CD4-positive, alpha-beta T cell treated with Interleukin-4 for 1 hour (primary cell): ENCODE measurements at places on chromosomes 5 and 9.
A peak's percentile ranks its signal among the peaks of the same experiment; 100 is the strongest.

DNA sequence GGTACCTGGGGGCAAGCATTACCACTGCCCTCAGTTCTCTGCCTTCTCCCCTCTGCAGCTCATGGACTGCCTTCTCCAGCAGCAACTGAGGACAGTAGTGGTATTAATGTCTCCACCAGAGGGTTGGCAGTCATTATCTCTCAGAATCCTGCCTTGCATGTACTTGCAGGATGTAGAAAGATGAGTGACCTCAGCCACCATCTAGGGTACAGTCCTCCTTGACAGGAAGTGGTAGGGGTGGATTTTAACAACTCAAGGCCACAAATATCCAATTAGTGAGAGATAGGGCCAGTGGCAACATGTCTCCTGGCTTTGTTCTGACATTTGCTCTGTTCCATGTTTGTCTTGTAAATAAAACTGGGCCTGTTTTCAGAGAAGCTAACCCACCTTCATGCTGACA, 47.2 kb downstream of the F2R start:
- peak; percentile 17 for DNase-seq

GRCh38 chr9:100100146-100100667, 1.2 kb downstream of the INVS start:
- no peak for DNase-seq

- no peak for DNase-seq
Measured at GRCh38 chr9:132837501-132838286, 40.4 kb downstream of the AK8 start.

DNA sequence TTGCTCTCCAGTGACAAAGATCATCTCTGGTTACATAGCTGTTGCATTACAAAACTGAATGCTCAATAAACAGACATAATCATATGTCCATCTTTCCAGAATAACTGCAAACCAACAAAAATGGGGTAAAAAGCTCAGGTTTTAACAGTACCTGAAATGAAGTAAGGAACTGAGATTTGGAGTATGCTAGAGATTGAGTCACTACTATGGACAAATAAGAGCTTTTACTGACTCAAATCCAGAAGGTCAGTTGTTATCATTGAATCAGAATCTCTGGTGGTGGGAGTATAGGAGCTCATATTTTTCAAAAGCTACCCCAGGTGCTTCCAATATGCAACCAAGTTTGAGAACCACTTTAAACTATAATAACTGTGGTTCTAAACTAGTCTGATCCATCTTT, 4.1 kb upstream of the RAPGEF6 start:
- DNase-seq = no peak

GRCh38 chr9:76537150-76537646, 78.2 kb downstream of the GCNT1 start:
- no peak for DNase-seq

DNA sequence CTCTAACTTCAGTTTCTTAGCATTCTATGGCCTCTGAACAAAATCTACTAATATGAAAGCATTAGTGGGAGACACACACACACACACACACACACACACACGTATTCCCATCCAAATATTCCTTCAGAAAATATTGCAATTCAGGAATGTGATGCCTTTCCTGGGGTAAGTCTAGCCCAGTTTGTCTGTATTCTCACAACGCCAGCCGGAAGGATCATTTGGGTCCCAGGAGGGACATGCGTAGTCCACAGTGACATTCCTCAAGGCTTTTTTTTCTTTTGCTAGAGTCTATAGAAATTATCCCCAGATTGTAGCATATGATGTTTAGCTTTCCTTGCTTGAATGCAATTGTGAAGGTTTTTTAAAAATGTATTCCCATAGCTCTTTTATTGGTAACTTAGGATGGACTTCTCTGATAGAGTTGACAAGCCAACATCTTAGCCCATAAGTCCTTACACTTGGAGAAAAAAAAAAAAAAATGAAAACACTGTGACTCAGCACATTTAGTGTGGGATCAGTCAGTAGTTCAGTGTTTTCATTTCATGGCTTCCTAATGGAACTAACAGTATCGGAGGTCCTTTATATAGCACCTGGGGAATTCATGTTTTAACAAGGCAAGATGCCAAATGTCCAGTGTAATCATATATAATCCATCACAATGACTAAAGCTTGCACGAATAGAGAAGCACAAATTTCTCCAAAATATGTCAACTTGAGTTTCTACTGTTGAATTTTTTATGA, 316.5 kb downstream of the DIRAS2 start:
- DNase-seq = no peak

DNA sequence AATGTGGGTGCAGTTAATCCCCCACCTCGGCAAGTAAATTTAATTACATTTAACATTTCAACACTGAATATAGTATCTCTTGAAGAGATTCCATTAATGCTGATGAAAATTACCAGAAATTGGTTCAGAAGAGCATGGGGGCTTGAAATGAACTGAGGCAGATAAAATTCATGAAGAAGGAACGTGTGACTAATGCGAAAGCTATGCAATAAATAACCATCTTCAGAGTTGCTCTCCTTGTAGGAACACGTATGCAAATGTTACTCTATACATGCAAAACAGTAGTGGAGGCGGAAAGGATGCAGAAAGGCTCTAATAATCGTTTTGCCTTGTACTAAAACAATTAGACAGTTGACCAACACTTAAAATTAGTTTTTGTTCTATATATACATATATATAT, 320.2 kb downstream of the CTNND2 start:
- DNase-seq = no peak

DNA sequence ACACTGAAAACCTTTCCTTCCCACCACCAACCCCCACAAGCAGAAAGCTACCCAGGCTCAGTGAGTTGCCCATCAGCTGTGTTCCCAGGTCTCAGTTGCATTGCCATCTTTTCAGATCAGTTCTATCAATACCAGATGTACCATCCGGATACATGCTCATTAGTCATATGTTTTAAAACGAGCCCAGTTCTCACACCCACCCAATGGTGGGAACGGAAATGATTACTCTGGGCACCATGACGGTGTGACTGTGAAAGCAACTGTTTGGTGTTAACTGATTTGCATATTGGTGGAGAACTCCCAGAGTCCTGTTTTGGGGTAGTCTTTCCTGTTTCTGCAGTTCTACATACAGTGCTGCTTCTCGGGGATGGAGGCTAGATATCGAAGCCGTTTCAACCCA, 212.3 kb downstream of the TRIM36 start:
- DNase-seq = no peak

DNA sequence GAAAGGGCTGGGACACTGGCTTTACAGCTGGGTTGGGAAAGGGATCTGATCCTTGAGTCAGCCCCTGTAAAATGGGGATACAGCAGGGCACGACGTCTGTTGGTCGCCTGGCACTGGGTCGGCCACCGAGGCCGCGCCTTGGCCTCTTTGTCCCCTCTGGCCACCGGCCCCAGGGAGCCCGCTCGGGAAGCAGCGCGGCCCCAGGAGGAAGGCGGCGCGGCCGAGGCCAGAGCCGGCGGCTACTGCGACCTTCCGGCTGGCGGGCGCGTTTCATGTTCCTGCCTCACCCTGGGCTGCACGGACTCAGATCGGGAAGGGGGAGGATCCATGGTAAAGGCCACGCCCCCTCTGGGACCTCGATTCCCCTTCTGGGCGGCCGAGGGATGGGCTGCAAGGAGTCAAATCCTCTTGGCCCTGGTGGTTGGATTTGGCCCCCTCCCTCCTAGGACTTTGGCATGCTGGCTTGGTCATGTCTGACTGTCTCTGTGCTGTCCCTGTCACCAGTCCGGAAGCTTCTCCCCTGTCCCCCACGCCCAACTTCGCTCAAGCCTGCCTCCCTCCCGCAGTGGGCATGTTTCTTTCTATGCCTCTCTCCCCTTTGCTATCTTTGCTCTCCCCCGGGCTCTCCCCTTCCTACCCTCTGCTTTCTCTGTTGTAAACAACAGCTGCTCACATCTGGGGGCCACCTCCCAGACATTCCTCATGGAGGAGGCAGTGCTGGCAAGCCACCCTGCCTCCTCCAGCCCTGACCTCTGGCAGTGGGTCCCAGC, 25.8 kb downstream of the FPGS start:
- no peak for DNase-seq

DNA sequence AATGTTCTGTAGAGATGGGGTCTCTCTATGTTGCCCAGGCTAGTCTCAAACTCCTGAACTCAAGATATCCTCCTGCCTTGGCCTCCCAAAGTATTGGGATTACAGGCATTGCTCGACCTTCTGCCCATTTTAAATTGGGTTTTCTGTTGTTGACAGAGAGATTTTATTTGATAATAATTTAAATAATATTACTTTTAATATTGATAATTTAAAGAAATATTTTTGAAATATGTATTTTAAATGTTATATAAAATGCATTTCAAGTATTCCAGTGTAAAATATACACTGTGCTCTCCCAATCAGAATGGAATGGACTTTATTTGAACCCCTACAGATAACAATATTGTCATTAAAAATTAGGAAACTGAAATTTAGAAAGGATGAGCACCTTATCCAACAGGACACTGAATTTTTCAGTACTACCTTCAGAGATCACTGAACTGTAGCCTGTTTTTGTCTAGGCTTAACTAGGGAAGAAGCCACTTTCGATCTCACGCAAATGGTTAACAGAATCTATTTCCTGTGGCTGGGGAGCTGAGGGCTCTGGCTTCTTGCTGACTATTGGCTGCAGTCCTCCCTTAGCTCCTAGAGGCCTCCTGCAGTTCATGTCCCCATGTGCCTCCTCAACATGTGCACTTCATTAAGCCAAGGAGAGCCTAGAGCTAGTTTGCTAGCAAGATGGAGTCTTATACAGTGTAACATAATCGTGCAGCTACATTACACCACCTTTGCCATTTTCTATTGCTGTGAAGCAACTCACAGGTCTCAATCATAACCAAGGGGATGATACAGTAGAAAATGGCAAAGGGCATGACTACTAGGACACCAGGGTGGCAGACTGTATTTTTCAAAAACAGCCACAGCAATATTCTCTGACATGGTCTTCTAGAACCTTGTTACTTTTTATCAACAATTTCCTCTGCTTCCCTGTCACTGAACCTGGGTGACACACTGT, 150.0 kb downstream of the CDC42SE2 start:
- peak; percentile 52 for DNase-seq

- no peak for DNase-seq
Measured at GRCh38 chr5:39216631-39217030, 2.7 kb downstream of the FYB1 start.

DNA sequence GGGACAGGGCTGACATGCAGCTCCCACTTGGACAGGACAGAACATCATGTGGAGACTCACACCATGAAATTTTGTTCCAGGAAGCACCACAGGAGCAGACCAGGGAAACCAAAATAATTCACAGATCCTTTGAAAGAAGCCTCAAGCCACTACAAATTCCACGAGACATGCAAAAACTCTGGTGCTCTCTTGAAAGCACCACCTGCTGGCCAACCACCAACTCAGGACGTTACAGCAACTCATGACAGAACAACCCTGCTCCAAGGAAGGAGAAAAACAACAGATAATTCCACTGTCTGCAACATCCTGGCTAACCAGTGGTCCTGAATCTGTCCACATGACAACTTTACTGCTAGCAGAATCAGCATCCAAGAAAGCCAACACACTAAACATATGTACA, 516.0 kb downstream of the SPATA31D1 start:
- DNase-seq = no peak

- DNase-seq = no peak
Measured at GRCh38 chr5:116386633-116387032, 188.0 kb downstream of the SEMA6A start.

- no peak for DNase-seq
Measured at GRCh38 chr5:55929020-55929799, 65.6 kb downstream of the IL6ST start.

DNA sequence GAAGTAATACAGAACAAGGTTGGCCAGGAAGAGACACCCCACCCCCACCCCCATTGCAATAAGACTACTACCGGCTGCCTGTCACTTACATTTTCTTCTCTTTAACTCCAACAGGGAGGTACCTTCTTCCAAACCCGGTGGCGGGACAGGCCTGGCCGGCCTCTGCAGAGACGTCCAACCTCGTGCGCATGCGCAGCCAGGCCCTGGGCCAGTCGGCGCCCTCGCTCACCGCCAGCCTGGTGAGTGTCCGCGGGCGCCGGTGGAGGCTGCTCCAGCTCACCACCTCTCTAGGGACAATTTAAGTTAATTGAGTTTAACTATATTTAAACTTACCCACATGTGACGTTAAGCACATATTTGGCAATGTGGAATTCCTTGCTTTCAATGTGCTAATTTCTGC, 192.4 kb downstream of the MAST4 start:
- DNase-seq = no peak

GRCh38 chr9:79707589-79707988, 135.8 kb downstream of the TLE4 start:
- DNase-seq = no peak

DNA sequence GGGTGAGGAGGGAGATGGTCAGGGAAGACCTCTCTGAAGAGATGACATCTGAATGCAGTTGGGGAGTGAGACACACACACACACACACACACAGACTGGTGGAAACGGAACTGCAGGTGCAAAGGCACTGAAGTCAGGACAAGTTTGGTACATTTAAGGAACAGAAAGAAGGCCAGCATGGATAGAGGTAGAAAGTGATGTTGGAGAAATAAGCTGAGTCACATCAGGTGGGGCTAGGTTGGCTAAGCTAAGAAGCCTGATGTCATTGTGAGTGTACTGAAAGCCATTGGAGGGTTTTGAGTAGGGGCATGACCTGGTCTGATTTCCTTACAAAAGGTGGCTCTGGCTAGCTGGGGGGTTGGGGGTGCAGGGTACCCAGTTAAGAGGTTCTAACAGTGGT, 3.1 kb downstream of the BSPRY start:
- no peak for DNase-seq

DNA sequence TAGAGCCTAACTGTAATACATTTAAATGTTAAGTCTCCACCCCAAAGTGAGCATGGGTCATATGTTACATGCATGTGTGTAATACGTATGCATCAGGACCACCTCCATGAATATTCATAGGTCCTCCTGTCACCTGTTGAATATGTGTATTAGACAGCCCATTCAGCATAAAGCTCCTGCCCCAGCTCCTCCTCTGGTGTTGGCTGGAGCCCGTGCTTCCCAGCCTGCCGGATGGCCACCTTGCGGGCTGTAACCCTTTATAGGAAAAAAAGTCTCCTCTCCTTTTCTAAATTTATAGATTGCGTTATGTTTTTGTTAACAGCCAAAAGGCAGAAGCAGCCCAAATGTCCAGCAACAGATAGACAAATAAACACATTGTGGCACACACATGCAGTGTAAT, 299.5 kb downstream of the MED10 start:
- DNase-seq = no peak

DNA sequence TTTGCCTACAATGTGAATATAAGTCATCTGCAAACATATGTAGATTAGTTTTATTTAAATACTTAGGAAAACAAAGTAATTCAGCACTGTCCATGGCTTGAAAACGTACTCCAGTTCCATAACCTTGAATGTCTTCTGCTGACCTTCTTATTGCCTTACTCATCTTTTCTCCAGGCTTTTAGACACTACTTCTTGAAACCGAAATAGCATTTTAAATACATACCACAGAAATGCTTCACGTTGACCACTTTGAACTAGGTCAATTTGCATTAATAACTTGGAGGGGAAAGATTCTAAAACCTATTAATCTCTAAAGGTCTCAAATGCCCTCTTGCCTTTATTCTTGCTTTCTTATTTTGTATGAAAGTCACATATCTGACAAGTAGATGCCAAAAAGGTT, 995.4 kb upstream of the ACO1 start:
- no peak for DNase-seq
